ENCODE measurements at places on chromosomes 3 and 15.
A peak's percentile ranks its signal among the peaks of the same experiment; 100 is the strongest.

DNA sequence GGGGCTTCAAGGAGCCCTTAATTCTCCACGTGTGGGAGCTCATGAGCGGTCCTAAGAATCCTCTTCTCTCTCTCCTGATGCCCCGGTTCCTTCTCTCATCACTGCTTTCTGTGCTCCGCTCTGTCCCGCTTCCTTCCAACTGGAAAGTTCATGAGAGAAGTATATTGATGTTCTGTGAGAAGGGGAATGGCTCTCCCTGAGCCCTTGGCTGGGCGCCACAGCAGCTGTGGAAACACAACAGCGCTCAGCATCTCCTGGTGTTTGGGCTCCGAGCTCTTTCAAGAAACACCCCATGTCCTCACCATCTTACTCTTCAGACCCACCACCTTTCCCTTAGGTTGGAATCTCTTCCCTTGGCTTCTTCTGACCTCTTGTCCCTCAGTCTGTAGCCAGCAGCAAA lies 161.7 kb downstream of the VGLL4 start:
- peak; percentile 46 for DNase-seq

DNA sequence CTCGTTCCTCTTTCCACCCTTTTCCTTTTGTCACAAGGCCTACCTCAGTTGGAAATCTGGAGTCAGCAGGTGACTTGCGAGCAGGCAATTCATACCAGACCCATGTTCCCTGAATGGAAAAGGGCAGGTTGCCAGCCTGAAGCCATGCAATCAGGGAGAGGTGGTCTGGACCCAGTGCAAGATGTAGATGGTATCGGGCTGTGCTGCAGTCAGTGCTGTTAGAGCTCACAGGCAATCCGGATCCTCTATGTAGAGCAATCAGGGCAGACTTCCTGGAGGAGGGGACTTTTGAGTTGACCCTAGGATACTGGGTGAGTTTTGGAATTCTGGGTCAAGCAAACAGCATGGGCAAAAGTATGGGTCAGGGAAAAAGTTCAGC lies 18.9 kb downstream of the LOXL1 start:
- no peak for DNase-seq

DNA sequence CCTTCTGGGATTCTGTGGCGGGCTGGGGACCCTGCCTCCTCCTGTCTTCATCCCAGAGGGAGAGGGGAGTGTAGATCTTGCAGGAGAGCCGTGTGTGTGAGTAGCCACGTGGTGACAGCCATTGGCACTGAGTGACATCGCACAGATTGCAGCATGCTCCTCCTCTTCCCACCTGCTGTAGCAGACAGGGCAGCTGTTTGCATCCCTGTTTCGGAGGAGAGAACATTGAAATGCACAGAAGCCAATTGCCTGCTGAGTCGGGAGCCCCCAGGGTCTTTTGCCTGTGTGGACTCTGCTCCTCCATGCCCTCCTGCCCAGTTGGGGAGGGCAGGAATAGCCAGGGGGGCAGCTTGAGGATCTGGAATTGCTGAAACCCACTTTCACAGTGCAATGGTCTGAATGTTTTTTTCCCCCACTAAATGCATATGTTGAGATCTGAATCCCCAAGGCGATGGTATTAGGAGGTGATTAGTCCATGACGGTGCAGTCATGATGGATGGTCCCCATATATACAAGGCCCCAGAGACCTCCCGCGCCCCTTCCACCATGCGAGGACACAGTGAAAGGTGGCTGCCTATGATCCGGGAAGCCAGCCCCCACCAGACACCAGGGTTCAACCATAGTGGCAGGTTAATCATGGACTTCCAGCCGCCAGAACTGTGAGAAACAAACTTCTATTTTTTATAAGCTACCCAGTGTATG lies 66.8 kb downstream of the CHRNA7 start:
- DNase-seq: no peak

GRCh38 chr15:92082006-92082843 lies 228.7 kb downstream of the SLCO3A1 start:
- DNase-seq: peak; percentile 85

DNA sequence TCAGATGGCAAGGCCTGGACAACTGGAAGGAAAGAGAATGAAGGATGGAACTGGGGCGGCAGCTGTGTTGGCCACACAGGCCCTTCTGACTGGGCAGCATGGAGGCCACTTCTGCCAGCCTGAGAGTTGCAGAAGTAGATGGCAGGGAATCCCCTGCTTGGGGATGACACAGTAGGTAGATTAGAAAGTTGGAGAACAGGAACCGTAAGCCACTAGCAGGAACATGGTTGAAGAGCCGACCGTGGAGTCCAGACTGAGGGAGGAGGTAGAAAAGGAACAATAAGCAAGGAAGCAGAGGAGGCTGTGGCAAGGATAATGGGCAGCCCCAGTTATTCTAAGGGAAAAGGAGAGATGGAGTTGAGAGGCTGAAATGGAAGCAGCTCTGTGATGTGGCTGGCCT lies 26.4 kb upstream of the ZNF774 start:
- DNase-seq: no peak

- DNase-seq: peak; percentile 79
Measured at GRCh38 chr15:56821721-56822425, 88.6 kb upstream of the ZNF280D start.

GRCh38 chr3:30614373-30614772 lies 8.0 kb downstream of the TGFBR2 start:
- DNase-seq: no peak

GRCh38 chr3:150607267-150608065 lies 4.3 kb downstream of the SELENOT start:
- DNase-seq: no peak

DNA sequence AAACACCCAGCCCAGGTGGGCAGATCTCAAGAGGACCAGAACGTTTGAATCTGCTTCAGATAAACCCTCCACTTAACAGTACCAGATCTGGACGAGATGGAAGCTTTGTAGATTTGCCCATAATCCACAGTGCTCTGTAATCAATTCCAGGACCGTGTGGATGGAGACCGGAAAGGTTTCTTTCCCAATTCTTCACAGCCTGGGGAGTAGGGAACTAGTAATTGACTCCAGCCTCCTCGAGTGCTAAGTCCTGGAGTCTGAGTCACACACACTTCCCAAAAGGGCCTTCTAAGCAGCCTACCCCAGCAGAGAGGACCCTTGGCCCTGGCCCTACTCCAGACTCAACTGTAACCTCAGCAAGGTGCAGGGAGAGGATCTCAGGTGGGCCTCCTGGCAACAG lies 56.2 kb upstream of the TSEN2 start:
- DNase-seq: no peak

GRCh38 chr3:32575451-32576113 lies 4.9 kb upstream of the DYNC1LI1 start:
- no peak for DNase-seq

DNA sequence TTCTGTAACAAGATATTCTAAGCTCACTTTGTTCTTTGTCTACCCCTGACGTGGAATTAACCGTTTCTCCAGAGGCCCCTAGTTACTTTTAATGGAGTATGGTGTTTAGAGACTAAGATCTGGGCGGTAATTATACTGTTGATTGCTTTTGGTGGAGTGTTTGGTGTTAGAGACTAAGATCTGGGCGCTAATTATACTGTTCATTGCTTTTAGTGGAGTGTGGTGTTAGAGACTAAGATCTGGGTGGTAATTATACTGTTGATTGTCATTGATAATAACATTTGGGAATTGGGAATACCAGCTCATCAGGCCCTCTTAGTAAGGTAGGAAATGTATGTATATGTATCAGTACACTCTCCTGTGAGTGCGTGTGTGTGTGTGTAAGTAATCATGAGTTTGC lies 66.6 kb downstream of the LMLN start:
- DNase-seq: no peak

DNA sequence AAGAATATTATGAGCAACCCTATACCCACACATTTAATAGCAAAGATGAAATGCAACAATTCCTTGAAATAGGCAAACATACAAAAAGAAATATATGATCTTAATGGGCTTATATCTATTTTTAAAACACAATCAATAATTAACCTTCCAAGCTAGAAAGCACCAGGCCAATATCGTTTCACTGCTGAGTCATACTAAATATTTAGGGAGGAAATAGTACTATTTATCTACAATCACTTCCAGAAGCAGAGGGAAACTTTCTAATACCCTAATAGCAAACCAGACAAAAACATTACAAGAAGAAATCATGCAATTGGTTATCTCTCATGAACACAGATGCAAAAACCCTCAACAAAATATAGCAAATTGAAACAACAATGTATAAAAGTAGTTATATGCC lies 207.8 kb downstream of the MTHFS start:
- no peak for DNase-seq

Data from fibroblast of the aortic adventitia (primary cell).